ENCODE measurements at places on chromosomes 11 and 22.

- ATAC-seq: peak; percentile 31
These were observed 5.5 kb downstream of the B3GAT1 start for GRCh38 chr11:134406264-134407185.

DNA sequence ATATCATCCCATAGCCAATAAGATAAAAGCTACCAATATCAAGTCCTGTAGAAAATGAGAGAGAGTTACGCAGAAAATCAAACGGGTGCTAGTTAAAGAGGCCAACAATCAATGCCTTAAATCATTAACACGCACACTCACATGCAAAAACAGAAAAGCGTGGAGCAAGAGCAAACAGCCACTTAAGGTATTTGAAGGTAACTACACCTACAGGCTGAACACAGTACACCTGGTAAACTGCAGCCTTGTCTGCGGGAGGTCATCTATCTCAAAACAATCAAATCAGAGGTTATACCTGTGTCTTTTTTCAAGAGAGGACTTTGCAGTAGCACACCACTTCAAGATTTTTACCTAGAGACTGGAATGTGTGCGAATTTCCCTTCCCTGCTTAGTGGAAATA is 23.6 kb downstream of the SLC35F2 start:
- no peak for ATAC-seq

DNA sequence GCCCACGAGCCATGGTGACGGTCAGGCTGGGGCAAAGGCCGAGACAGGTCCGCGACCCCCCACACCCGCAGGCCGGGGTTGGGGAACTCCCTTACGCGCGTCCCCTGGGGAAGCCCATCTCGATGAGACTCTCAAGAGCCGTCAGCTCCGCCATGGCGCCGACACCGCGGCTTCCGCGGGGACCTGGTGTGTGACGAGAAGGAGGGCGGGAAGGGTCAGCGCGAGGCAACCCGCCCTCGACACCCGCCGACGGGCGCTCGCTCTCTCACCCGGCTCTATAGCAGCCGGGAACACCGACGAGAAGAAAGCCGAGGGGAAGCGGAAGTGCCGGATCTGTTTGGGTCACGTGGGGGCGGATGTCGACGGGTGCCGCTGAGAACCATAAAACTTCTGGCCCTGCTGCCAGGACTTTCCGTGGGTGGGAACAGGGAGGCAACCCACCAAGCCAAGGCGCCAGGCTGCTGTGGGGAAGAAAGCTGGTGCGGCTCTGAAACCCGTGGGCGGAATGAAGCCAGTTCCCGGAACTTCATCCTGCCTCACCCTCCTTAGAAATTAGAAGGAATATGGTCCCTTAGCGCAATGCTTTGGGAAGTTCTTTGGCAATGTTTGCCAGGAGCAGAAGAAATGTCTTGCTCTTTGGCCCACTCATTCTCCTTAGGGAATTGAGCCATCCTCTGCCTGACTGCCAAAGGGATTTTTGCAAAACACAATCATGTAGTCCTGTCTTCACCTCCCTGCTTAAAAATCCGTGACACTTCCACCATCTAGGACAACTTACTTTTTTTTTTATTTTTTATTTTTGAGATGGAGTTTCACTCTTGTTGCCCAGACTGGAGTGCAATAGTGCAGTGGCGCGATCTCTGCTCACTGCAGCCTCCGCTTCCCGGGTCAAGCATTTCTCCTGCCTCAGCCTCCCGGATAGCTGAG is at the start of gene UBXN1:
Gene UBXN1 (minus strand): TSS at position 304 of the 927 bp plus-strand sequence. CDS start 150 bp downstream, at position 154.
- peak; percentile 92 for ATAC-seq

DNA sequence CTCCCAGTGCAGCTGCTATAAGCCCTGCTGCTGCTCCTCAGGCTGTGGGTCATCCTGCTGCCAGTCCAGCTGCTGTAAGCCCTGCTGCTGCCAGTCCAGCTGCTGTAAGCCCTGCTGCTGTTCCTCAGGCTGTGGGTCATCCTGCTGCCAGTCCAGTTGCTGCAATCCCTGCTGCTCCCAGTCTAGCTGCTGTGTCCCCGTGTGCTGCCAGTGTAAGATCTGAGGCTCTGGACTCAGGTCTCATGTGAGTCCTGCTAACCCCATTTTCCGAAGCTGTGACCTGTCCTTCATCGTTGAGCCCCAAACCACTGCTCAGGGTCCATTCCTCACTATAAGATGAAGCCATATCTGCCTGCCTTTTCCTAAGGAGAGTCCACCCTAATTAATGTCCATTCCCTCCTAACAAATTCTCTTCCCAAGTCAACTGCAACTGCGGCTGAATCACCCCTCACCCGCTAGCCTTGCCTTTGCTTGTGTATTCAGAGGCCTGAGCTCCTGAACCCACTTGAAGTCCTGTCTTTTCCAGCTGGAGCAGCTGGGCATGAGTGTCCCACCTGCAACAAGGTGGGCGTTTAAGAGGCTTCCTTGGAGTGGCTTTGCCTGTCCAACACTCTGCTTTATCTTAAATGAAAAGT is 626 bp downstream of the KRTAP5-7 start:
- no peak for ATAC-seq

- ATAC-seq: no peak
These were observed 53.7 kb upstream of the HMGXB4 start for GRCh38 chr22:35203583-35203982.

- no peak for ATAC-seq
These were observed 40.2 kb upstream of the MTNR1B start for GRCh38 chr11:92929246-92929645.

GRCh38 chr22:37352481-37352880 is 70.2 kb downstream of the CYTH4 start:
- no peak for ATAC-seq

DNA sequence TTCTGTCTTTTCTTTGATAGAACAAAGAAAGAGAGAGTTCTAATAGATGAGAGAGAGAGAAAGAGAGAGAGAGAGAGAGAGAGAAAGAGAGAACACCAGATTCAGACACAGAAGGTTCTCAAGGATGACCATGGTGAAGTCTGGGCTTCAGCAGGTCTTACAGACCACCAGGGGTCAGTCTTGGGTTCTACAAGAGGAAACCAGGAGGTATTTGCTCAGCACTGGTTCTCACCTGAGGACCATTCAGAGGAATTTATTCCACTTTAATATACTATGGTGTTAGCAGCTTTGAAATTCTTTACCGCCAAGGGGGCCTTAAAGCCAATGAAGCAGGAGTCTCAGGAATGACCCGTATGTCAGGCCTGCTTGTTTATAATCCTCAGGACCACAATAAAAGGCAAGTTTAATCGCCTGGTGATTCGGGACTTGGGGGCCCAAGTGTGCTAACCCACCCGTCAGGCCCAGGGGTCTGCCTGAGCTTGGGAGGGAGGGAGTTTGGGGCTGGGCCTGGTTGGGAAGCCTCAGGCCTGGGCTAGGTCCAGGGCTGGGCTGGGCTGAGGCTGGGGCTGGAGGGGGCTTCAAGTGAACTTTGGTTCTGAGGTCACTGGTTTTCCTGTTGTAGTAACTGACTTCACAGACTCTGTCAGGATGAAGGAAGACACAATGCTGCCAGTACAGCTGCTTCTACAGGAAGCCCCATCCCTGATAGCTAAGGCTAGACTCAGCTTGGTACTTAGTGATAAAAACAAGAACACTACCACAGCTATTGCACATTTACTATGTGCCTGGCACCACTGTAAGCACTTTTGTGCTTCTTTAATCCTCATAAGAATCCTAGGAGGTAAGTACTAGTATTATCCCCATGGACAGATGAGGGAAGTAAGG is 179.2 kb upstream of the ZBED5 start:
- ATAC-seq: peak; percentile 90

DNA sequence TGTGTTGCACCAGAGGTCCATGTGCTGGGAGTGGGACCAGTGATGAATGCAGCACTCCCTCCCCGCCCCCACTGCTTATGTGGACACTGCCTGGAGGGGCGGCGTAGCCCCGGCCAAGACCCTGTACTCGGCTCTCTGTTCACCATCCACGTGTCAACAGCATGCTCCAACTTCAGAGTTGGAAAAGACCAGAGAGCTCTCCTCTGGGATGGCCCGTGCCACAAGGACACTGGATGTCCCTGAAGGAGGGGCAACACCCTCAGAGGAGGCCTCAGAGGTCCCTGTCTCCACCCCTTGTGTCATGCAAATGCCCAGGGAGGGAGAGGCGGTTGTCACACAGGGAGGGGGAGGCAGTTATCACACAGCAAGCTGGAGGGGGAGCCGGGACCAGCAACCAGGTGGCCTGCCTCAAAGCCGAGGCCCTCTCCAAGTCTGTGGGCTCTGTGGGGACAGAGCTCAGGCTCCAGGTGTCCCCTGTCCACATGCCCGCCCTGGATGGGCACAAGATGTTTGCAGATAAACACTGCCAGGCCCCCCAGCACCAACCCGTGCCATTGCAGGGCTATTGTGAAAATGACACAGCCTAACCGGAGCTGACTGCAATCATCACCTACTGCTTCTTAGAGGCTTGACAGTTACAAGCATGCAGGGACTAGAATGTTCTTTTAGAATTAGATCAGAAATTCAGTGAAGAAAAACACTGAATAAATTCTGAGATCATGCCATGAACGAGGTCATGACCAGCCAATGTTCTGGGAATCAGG is 121.1 kb downstream of the PHF21B start:
- ATAC-seq: peak; percentile 93

DNA sequence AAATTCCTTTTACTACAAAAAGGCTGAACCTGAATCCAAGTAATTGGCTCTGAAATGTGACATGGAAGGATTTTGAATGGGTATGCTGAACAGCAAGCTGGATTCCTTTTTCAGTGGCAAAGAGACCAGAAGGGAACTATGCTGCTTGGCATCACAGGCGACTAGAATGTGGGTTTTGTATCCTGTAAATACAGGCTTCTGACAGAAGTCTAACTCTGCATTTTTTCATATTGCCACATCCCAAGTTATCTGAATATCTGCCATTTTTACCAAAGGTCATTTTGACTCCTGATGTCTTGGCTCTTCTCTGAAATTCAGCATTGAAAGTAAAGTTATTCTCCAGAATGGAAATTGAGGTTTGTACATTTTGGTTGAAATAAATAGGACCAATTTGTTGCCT is 145.7 kb downstream of the ARHGAP42 start:
- no peak for ATAC-seq

DNA sequence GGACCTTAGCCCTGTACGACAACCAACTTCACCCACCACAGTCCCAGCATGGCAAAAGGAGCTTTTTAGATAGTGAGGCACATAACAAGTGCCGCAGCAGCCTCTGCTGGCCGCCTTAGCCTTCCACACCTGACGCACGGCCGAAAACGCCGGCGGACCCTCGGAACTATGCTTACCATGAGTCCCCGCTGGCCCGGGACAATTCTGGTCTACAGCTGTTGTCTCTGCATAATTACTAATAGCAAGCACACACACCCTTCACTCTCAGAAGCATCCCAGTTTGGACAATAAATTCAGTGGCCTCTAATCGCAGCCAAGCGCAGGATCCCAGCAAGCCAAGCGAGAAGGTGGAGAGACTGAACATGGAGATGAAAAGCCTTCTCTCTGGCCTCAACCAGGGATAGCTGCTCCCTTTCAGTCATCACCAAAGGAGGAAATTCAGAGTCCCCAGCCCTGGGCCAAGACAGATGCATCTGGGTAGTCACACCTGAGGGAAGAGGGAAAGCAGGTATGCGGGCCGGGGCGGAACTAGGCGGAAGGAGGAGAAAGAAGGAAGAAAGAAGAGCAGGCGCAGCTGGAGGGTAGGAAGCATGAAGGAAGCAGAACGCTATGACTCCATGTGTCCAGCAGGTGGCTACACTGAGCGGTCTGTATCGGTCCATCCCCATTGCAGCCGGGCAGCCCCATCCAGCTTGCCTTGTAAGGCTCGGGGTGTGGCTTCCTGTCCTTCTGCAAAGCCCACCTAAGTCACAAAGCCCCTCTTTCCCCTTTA is 40.3 kb downstream of the BUD13 start:
- peak; percentile 52 for ATAC-seq

DNA sequence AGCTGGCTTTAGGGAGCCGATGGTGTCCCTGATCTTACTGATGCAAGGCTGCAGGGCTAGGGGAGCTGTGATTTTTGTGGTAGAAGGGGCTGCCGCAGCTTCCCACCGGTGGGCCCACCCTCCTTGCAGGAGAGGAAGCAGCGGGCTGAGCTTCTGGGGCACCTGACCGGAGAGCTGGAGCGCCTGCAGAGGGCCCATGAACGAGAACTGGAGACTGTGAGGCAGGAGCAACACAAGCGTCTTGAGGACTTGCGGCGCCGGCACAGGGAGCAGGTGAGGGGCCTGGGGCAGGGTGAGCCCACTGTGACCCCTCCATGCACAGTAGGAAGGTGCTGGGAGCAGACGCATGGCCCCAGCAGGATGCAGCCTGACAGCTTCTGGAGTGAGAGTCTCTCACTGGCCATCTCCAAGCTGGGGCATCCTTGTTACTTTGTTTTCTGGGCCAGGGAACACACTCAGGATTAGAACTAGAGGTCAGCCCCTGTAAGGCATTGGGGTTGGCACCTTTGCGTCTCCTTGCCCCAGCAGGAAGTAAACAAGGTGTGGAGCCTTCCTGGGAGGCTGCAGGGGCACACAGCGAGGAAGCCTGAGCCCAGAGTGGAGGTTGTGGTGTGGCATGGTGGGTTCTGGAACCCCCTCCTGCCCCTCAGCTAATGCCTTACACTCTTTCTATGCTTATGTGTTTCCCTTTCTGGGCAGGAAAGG is 66.7 kb downstream of the CEP164 start:
- ATAC-seq: no peak

DNA sequence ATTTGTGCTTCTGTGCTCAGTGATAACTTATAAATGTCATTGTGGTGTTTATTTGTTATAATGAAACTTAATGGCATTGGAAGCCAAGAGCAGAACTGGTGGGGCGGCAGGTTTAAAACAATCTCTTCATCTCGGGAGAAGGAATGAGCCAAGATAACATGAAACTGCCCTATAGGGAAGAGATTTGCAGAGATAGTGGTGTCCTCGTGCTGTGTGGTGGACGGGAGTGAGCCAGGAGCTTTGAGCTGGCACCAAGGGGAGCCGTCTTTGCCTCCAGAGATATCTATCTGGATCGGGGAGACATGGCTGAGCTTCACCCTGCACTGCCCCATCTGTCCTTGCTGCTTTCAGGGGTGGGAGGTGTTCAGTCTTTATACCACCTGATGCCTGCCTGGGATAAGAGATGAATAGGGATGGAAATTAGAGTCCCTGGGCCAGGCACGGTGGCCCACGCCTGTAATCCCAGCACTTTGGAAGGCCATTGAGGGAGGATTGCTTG is 189.6 kb downstream of the ST3GAL4 start:
- no peak for ATAC-seq

DNA sequence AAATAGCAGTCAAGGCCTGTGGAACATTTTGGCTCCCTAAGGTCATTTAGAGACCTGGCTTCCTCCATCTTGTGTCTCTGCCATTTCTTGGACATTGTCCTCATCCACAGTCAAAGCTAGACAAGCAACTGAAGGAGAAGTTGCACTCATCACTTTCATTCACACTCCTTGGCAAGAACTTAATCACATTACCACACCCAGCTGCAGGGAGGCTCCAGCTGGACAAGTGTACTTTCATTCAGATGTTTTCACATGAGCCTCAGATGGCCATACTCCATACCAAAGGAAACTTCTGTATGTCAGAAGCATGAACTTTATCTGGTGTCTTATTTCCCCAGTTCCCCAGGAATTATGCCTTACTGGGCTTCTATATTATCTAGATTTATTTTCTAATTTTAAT is 537.4 kb downstream of the TMEM135 start:
- no peak for ATAC-seq

GRCh38 chr11:111086058-111086457 is 159.5 kb upstream of the POU2AF2 start:
- peak; percentile 33 for ATAC-seq

GRCh38 chr11:19328586-19329311 is 88.0 kb upstream of the E2F8 start:
- no peak for ATAC-seq
